Glomerular endothelial cell (primary cell): ENCODE measurements at places on chromosomes 5 and 9. TPM values are rescaled to one million over a fixed set of nuclear protein-coding genes. Genes with fewer than 3 reads are reported as not detected.

LCN10 gene
- total RNA-seq = not detected in 2 replicates

HSD17B3 gene
- not detected in 2 replicates for total RNA-seq

CDKN2B-AS1 gene
- total RNA-seq = 2.9 and 7.1 TPM in 2 replicates

FCN2 gene
- not detected in 2 replicates for total RNA-seq

DNA sequence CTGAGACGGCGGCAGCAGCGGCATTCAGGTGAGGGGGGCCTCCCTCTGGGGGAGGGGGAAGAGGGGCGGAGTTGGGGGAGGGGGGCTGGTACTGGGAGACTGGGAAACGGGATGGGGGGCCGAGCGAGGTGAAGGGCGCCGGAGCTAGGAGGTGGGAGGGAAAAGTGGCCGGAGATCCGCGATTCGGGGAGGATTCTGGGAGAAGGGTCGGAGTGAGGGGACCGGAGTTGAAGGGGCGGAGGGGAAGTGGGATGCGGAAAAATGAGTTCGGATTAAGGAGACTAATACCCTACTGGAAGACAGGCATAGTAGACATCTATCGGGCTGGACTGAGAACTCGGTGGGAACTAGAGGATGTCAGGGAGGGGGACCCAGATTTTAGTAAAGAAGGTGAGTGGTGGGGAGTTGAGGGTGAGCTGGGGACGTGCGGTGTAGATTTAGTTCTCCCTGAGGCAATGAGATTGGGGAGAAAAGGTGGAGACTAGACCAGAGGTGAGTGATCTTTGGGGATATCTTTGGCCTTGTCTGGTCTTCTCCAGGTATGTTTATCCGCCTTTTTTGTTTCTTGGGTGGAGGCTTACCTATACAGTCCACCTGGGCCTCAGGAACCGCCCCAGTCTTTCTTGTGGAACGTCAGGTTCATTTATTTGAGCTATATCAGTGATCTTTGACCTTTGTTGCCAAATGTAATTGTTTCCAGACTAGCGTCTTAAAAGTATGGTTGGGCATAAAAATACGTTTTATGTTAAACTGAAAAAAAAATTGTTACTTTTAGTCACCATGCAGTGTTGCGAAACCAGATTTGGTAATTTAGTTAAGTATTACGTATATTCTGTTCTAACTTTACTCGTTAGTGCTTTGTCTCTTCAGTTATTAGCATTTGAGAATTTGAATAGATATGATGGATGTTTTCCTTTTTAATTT, 632 bp downstream of the UBAP1 start:
- DNase-seq = no peak

DNA sequence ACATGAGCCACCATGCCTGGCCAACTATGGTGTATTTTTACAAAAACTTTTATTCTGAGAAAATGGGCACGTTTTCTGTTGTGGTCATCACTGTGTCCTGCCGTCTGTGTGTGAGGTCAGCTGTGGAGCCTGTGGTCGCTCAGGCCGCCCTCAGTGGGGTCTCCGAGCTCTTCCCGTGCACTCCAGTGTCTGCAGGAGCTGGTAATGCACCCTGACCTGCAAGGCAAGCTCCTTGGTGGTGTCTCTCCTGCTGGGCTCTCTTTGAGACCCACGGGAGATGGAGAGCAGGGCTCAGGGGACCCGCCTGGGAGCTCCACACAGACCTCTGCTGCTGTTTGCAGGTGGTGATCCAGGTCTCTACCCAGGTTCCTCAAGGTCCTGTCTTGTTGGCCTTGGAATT, 9.6 kb upstream of the AHRR start:
- DNase-seq = no peak

DNA sequence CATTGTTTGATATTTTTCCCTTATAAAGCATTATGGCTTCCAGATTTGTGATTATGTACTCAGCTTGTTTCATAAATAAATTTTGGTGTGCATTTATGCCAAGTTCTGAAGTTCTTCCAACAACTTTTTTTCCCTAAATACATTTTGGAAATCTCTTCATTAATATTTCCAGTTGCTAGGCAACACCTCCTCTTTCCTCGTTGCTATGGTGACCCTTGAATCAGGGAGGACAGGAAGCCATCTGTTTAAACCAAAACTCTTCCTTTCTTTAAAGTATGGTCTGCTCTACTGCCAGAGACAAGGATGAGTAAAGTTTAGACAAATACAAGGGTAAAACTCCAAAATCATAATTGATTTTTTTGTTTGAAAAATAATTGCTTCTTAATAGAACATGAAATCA, 779.3 kb downstream of the CDH9 start:
- no peak for DNase-seq

DNA sequence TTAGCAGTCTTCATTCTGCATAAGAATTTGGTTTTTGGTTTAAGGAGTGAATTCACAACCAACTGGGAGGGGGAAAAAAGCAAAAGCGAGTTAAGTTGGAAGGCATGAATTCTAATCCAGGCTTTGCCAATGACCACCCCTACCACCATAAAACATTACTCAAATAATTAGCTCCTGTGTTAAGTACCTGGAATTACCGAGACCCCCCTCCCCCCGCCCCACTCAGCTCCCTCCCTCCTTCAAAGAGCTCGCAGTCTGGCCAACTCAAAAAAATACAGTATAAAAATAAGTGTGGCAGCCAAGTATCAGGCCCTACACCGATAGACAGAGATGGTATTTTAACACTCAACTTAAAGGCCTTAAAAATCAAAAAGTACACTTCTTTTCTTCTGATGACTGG, 492 bp downstream of the ATG12 start:
- no peak for DNase-seq

DNA sequence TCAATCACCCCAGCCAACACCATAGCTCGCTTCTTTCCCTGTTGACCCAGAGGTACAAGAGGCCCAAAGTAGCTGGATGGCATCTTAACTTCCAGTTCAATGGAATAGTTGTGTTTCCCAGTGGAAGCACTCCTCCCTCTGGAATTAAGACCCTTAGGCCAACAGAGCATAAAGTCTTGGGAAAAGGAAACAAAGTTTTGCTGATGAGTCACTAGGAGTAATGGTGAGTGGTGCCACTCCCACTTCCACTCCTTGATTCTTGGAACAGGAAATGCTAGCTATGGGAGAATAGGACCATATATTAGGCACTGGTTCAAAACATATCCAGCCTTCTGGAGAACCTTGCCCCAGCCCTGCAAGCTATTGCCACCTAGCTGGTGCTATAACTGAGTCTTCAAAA, 44.7 kb upstream of the LMX1B start:
- DNase-seq = no peak

DNA sequence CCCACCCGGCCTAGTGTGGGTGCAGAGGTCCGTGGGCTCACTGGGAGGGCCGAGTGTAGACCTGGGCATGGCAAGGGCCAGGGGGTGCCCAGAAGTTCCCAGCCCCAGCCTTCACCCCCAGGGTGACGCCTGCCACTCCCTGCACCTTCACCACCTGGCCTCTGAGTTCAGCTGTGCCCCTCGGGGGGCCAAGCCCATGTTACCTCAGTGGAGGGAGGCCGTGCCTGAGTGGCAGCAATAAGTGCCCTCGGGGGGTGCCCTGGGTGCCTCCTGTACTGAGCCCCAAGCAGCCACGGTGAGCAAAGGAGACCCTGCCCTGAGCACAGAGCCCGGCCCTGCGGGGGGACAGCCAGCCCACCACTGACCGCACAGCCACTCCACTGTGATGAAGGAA, 10.3 kb upstream of the FCN2 start:
- no peak for DNase-seq

- DNase-seq = no peak
Measured at GRCh38 chr5:56512313-56512996, 279.3 kb upstream of the ANKRD55 start.

- DNase-seq = no peak
Measured at GRCh38 chr5:171431251-171431777, 11.9 kb downstream of the FGF18 start.

DNA sequence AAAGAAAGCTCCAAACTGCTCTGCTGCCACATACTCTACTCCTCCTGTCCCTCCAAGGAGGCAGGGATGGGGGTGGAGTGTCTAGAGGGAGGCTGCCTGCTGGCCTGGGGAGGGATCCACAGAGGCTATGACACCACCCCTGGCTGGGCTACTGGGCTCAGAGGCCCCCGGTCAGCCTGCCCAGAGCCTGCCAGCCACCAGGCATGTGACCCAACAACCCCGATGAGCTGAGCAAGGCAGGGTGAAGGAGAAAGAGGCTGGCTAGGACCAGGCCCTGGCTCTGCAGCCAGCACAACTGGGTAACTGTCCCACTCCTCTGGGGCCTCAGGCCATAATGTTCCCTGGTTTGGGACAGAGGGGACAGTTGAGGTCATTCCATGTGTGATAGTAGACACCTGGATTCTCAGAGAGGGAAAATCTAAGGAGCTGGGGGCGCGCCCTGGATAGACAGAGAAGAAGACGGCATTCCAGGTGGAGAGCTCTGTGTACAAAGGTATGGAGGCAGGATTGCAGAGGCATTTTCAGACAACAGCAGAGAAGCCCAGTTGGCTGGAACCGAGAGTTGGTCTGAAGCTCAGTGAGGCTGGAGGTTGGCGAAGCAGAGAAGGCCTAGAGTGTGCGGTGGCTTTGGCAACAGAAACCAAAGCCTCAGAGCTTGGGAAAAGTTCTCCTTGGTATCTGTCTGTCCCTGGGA, 33.8 kb upstream of the IL17B start:
- DNase-seq = no peak

GRCh38 chr9:28435456-28435855, 862.2 kb upstream of the C9orf72 start:
- DNase-seq = no peak

- no peak for DNase-seq
Measured at GRCh38 chr9:89822996-89823395, 218.2 kb downstream of the GADD45G start.

GRCh38 chr9:84705128-84705527, 35.6 kb downstream of the NTRK2 start:
- DNase-seq = no peak

- DNase-seq = no peak
Measured at GRCh38 chr9:72041775-72042194, 18.6 kb downstream of the C9orf57 start.

- DNase-seq = no peak
Measured at GRCh38 chr9:127524373-127524772, 73.1 kb downstream of the LRSAM1 start.

DNA sequence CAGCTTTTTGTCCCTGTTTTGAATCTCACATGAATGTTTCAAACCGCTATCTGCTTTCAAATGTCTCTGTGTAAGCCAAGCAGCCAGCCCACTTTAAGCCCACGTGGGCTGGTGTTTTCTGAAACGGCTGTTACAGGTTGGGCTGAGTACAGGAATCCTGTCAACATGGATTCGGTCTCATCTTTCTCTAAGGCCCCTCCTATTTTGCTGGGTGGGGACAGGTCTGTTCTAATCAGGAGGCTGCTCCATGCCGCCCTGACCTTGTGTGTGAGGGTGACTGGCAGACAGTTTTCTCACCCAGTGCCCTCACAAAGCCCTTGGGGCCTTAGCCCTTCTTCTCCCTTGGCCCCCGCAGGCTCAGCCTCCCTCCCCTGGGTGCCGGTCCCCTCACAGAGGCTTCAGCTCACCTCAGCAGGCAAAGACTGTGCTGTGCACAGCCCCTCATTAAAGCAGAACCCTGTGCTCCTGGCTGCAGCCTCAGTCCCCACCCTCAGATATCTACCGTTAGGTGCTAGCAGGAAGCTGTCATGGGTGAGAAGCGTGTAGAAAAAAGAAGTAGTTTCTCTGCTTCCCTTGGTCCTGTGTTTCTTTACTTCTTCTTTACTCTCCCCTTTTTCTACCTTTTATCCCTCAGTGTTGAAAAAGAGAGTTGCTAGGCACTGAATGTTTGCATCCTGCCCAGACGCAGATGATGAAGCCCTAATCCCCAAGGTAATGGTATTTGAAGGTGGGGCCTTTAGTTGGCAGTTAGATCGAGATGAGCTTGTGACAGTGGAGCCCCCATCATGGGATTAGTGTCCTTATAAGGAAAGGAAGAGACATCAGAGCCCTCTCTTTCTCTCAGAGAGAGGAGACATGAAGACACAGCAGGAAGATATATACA, 205.7 kb downstream of the ADAMTS12 start:
- no peak for DNase-seq

- DNase-seq = no peak
Measured at GRCh38 chr5:16864631-16865131, 71.4 kb downstream of the MYO10 start.

DNA sequence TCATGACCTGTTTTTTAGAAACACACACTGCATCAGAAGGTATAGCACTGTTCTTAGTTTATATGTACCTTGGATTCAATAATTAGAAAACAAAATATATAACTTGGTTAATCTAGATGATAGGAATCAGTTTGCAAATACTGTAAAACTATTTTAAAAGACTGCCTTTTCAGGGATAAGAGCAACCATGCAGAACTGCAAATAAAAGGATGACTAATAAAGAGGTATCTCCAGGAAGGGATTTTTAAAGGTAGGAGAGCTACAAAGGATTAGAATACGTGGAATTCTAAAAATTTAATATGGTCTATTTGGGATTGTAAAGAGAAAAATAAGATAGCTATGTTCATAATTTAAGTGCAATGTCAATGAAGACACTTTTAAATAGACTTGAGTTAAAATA, 9.4 kb downstream of the GABRA1 start:
- DNase-seq = no peak

- no peak for DNase-seq
Measured at GRCh38 chr5:54146390-54146789, 164.0 kb downstream of the ARL15 start.

DNA sequence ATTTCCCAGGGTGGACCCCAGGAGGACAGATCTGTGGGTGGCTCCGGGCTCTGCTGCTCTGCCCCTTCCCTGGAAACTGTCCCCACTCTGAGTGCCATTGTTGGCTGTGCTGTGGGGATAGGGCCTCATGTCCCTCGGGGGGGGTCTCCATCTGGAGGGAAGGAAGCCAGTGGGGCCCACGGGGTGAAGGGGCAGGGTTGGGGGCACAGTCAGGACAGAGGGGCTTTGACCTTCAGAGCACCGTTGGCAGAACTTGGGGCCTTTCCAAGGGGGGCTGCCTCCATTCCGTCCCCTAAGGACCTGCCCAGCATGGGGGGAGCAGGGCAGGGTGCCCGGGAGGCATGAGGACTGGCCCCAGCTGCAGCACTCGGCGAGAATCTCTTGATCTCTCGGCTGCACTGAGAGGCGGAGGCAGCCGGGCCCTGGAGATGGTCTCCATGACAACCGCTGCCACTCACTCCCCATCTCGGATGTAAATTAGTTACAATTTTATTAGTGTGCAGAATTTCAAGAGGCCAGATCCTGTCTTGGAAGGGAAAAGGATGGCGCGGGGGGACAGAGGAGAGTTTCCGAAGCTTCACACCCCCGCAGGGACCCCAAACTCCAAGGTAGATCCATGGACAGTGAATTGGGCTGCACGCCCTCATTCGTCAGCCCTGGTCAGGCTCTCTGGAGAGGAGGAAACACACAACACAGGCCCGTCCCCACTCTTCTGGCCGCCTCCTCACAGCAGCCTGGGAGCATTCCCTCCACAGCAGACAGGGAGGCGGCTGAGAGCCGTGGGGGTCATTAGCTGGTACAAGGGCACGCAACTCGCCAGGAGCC, 216.2 kb upstream of the IER5L start:
- no peak for DNase-seq

GRCh38 chr9:83483223-83483622, 55.0 kb downstream of the FRMD3 start:
- no peak for DNase-seq

GRCh38 chr5:3276896-3277295, 318.7 kb upstream of the IRX1 start:
- DNase-seq = no peak

- DNase-seq = peak; percentile 70
Measured at GRCh38 chr5:124745928-124746915, at the start of gene ZNF608. TSS of gene ZNF608 (minus strand) at chr5:124746639. CDS start at chr5:124744989, 1,650 bp downstream.
